ENCODE measurements at places on chromosomes 2 and 18.

- no peak for DNase-seq
Observed at GRCh38 chr2:186771850-186772463, 77.0 kb downstream of the ZSWIM2 start.

DNA sequence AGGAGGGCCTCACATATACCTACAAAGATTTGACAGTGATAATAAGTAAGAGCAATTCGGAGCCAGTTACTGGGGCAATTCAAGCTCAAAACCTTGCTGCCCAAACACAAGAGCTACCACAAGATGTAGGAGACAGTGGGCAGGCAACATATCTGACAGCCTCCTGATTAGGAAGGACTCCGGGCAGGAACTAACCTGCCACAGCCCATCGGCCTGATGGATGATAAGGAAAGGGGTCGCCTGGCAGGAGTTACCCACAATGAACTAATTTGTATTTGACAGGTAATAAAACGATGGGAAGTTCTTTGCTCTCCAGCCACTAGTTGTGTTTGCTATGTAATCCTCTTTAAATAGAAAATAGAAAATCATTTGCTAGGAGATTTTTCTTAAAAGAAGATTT lies 100.2 kb downstream of the ARHGAP15 start:
- DNase-seq, result no peak

DNA sequence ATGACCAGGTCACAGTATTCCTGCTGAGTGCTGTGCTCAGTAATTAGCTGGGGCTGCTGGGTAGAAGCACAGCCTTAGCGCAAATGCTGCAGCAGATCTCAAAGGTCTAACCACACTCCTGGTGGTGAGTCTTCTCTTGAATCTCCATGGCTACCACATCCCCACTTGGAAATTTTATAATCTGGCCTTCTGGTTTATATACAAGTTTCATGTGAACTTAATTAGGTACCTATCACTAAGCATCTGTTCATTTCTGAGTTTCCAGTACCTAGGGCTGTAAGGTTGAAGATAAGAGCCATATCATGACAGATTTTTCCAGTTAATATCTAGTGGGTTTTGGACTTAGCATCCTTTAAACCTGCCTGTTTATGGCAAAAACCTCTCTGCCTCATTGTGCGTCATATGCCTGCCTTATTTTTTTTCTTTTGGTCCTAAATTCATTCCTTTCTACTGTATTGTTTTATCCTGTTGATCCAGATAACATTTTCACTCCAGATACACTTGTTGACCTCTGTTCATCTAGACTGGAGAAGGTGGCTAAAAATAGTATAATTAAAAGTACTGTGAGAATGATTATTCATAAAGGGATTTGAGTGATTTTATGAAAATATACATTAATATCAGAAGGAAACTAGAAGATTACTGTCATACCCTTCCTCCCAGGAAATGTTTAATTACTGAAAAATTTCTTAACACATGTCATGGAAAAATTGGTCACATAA lies 168.4 kb upstream of the THUMPD2 start:
- DNase-seq, result no peak

DNA sequence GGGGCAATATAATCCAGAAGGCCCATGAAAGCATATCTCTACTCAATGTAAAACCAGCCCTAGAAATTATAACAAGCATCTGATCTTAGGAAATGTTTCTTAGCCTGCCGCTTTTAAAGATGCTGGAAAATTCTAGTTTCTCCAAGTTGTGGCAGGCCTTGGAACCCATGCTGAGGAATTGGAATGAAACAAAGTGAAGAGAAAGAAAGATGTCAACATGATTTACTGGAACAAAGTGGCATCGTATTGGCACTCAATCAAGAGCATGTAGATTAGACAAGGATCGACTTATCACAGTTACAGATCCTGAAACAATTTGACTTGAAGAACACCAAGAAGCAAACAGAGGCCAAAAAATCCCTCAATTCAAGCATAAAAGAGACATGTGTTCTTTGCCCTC lies 28.7 kb downstream of the CNTNAP5 start:
- no peak for DNase-seq

- no peak for DNase-seq
Observed at GRCh38 chr18:48875942-48876511, 74.7 kb downstream of the SMAD7 start.

DNA sequence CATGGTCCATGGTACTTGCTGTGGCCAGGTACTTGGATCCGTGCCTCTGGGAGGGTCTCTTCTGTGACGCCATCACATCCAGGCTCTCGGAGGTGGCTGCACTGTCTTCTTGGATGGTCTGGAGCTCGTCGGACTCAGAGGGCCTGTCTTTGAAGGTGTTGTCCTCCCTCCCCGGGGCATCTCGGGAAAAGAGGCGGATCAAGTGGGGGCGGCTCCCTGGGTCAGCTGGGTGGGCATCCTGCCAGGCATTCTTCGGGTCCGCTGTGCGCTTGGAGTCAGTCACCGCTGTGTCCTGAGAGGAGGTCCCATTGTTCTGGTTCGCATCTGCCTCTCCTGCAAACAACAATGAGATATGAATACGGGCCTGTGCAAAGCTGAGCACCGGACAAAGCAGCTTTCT lies 115.6 kb downstream of the MBP start:
- no peak for DNase-seq

GRCh38 chr2:75288760-75289159 lies 89.4 kb upstream of the TACR1 start:
- DNase-seq, result no peak

DNA sequence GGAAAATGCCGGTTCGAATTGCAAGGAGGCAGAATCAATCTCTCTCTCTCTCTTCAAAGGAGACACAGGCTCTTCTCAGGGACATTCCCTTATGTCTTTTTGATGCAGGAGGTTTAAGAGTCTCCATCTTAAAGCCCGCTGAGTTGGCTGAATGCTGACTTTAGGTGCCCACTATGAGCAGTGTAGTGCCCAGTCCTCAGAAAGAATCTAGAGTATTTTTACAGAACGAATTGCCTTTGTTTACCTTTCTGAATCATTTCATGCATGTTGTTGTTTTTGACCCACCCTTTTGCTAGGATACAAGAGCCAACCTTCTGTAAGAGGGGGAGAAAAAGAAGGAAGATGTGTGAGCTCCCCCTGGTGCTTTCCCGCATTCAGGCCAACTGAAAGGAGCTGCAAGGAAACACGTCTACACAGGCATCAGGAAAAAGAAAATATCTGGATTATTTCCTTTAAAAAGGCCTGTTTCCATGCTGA lies 193.5 kb upstream of the TCF4 start:
- DNase-seq, result peak; percentile 45

DNA sequence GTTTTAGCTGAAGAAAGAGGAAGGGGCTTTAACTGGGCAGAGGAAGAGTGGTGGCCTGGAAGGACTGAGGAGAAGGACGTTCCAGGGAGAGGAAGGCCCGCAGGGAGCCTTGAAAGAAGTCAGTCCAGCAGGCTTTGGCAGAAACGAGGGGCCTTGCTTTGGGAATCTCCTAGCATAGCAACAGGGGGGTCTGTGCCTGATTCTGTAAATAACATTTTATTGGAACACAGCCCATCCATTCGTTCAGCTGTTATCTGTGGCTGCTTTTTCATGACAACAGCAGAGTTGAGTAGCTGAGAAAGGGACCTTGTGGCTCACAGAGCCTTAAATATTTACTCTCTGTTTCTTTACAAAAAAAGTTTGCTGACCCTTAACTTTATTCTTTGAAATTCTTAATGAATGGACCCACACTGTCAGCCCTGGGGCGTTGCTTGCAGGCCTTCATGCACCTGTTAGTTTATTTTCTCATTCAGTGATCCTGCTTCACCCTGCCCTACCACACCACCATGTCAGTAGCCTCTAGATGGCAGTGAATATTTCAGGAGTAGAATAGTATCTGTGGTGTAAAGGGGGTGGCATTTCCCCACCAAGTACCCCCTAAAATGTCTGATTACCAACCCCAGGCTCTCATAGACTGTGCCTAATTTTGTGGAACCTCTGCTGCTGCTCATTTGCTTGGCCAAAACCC lies 61.0 kb downstream of the MGAT5 start:
- DNase-seq, result no peak

- no peak for DNase-seq
Observed at GRCh38 chr18:49459404-49460171, 857 bp downstream of the DYM start.

- DNase-seq, result no peak
Observed at GRCh38 chr18:4831791-4832375, 365.2 kb downstream of the AKAIN1 start.

DNA sequence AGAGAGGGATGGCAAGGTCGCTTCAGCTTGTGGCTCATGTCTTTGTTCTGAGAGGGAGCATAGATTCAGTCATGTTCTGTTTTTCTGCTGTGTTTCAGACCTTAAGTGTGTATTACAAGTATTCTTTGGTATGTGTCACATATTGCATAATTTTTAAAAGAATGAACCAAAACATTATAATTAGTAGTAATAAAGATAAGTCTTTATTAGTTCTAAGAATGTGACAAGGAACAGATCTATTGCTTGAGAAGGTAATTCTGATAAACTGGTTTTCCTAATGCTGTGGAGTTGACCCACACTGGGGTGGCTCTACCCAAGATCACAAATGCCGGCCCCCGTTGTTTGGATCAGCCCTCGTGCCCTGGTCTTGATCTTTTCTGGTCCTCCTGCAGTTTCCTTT lies 124.3 kb upstream of the FOSL2 start:
- no peak for DNase-seq

GRCh38 chr18:10565835-10566234 lies 40.0 kb downstream of the NAPG start:
- no peak for DNase-seq

DNA sequence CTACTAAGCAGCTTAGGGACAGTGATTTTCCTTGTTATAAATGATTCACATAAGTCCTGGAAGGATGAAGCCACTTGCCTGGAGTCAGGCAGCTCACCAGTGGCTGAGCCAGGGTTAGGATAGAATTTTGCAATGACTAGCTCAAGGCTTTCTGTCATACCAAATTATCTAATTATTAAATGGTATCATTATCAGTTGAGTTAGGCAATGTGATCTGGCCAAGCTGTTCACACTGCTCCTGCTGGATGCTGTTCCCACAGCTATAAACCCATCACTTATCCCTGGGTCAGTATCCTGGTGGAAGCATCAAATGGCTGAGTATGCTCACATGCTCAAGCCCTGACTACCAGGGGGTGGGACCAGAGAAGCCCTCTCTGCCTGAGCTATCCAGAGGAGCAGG lies 235.2 kb downstream of the MTX2 start:
- DNase-seq, result no peak

DNA sequence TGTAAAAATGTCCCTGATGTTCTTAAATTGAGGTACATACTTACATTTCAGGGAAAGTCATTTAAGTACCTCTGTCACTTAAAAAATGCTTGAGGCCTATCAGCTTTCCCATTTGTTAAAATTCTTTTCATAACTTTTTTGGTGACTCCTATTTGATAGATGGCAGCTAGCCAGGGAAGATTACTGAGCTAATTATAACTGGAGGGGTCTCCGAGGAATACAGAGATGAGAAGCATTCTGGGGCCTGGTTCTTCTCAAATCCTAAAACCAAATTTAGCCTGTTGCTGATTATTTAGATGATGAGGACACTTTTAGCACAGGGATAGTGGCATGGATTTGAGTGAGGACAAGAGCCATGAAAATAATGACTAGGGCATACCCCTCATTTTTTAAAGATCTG lies 4.8 kb downstream of the UGP2 start:
- DNase-seq, result no peak

- DNase-seq, result no peak
Observed at GRCh38 chr2:46547223-46548102, 68.1 kb downstream of the TMEM247 start.

- DNase-seq, result no peak
Observed at GRCh38 chr2:158047156-158047611, 54.5 kb upstream of the UPP2 start.

DNA sequence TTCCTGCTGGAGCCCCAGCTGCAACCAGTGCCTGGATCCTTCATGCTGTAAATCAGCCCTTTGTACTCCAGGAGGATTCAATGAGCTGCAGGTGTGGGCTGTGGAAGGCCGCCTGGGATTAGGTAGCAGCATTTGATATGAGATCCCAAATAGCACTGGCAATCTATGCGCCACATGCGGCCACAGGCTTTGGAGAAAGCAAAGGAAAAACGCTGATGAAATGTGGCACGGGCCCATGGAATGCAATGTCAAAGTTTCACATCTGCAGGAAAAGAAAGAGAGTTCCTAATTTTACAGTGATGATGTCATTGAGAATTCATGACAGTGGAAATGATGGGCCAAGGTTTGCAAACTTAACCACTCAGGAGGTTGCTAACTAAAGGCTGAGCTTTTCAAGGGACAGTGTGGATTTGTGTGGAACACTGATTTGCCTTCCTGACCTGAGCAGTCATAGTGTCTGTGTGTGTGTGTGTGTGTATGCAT lies 216.4 kb upstream of the OSR1 start:
- DNase-seq, result peak; percentile 83

DNA sequence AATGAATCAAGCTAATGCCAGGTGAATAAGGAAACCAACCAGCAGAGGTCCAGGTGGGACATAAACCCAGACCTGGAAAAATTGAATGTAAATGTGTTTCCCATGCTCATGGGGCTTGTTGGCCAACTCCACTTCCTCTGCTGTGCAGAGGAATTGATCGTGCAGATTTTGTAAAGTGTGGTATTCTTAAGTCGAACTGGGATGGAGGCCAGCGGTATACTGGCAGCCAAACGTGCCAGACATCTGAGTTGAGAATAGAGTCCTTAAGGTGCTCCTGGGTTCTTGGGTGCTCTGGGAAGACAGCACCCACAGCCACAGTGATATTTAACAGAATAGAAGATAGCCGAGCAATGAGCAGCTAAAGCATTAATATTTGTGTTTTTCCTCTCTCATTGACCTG lies 146.5 kb upstream of the LGALSL start:
- DNase-seq, result no peak

GRCh38 chr2:230459216-230459615 lies 43.2 kb downstream of the SP100 start:
- no peak for DNase-seq

GRCh38 chr2:66899648-66900047 lies 464.7 kb downstream of the MEIS1 start:
- no peak for DNase-seq

DNA sequence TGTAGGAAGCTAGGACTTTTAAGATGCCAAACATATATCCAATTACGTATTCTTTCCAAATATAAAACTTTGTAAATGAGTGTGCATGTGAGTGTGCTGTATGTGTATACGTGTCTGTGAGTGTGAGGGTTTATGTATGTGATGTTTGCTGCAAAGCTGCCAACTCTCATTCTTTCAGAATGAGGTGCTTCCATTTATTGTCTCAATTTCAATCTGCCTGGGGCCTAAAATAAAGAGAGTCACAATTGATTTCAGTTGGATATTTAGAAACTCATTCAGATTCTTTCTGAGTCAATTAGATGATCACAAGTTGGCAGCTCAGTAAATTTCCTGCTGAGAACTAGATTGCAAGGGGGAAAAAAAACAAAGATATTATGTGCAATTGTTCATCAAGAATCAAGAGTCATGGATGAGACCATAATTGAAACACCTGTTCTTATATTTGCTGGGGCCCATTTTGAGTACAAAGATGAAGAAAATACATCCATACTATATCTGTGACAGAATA lies 621.2 kb upstream of the ACVR2A start:
- no peak for DNase-seq
